ENCODE measurements at places on chromosomes 13 and 19. TPM values are rescaled to one million over a fixed set of nuclear protein-coding genes. Genes with fewer than 3 reads are reported as not detected.

DNA sequence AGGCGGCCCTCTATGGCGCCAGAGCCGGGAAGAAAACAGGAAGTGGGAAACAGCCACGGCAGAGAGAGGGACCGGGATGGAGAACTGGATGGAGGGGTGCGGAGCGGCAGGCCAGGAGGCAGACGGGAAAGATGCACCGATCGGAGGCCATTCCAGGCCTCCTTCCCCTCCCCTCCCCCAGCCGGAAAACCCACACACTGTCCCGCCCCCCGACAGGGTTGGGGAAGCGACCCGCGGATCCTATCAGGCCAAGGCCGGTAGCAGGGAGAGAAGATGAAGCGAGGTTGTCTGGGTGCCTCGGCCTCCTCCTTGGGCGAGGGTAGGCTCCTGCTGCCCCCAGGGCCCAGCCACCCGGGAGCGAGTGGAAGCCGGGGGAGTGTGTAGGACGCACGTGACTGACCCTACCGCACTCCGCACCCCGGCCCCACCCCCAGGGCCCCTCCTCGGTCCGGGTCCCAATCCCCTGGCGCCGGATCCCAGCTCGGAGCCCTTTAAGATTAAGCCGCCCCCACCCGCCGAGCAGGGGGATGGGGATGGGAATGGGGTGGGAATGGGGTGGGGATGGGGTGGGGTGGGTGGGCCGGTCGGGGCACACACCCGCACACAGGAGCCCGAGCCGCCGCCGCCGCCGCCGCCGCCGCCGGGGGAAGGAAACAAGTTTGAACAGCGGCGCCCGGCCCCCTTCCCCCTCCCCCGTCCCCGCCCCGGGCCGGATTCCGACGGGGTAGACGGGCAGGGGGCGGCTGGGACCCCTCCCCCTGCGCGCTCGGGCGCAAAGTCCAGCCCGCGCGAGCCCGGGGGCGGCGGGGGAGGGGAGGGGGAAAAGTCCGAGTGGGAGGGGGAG lies 1.5 kb downstream of the ERF start:
- peak; percentile 51 for DNase-seq

DNA sequence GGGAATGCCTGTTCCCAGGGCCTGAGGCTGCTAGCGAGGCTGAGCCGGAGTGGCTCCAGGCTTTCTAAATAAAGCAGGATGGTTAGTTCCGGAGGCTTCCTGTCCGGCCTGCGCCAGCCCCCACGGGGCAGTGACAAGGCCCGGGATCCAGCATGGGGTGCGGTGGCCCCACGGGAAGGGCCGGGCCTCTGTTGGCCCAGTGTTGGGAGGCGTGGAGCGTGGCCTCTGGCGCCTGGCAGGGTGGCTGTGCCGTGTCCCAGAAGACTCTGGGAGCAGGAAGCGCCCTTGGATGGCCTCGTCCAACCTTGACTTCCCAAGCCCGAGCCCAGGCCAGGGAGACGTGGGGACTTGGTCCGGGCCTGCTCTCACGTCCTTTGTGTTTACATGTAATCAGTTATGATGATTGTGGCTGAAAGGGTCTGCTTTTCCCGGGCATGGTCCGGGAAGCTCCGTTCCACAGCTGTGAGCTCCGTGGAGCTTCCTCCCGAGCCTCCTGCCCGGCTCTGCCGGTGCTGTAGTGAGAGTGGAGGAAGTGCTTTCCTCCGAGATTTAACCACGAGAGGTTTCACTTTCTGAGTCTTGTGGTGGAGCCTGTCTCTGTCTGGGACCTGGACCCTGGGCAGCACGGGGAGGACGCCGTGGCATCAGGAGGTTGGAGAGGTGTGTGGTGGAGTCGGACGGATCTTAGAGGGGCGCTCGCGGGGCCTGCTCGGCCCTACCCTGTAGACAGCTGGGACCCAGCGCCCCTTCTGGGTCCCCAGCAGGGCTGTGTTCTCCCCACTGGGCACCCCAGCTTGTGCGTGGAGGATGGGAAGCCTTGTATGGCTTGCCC lies 4.6 kb downstream of the GNA11 start:
- peak; percentile 27 for DNase-seq

DNA sequence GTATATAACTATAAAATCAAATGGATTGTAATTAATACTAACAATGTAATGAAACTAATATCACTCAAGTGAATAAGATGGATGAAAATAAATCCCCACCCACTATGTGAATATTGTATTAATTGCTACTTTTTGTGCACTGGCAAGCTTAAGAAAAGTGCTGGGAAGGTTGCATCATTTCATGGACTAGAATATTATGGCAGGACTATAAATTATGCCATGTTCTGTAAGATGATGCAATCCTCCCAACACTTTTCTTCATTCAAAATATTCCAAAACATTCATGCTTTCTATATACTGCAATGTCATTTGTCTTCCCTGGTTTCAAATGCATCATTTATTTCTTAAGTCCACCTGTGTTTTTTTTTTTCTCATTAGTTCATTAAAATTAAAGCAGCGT lies 457.6 kb upstream of the GPC6 start:
- no peak for DNase-seq

The KCNJ14 gene
- total RNA-seq = 0.02 TPM

DNA sequence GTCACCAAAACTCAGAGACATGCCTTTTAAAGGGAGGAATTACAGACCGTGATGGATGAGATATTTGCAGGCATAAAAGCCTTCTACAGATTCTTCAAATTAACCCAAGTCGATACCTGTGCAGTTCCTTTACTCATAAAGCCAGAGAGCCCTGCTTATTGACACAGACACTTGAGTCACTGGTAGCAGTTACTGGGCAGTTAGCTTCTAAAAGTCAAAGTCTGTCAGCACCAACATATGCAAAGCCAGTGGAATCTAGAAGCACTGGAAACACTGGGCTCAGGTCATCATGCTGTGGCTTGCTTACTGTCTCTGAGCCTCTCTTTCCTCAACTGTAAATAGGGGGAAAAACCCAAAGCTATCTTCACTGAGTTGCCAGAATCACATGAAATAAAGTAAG lies 25.7 kb upstream of the LRCH1 start:
- no peak for DNase-seq

GRCh38 chr19:29538146-29538545 lies 12.4 kb downstream of the VSTM2B start:
- no peak for DNase-seq

- no peak for DNase-seq
Measured at GRCh38 chr13:88744289-88744688, 1073.1 kb downstream of the SLITRK5 start.

- DNase-seq = peak; percentile 88
Measured at GRCh38 chr19:46115396-46116106, 8.9 kb downstream of the IGFL3 start.

- no peak for DNase-seq
Measured at GRCh38 chr19:403221-404027, 5.5 kb downstream of the C2CD4C start.
